ENCODE measurements at places on chromosomes 6 and 20. TPM values are rescaled to one million over a fixed set of nuclear protein-coding genes. Genes with fewer than 3 reads are reported as not detected.

LST1 gene
- not detected for total RNA-seq

HLA-DRB1 gene
- 1.6 TPM for total RNA-seq

PXDC1 gene
- total RNA-seq: 12.5 TPM

TLDC2 gene
- not detected for total RNA-seq

CLPSL1 gene
- not detected for total RNA-seq

ADGRB3 gene
- total RNA-seq: 165 TPM

PLCG1 gene
- 264 TPM for total RNA-seq

TSPO2 gene
- not detected for total RNA-seq

UCKL1 gene
- 32.9 TPM for total RNA-seq

HLA-DMB gene
- 0.31 TPM for total RNA-seq

CCR6 gene
- total RNA-seq: not detected

MAS1 gene
- 0.31 TPM for total RNA-seq

CAGE1 gene
- total RNA-seq: not detected

BMP6 gene
- 3.4 TPM for total RNA-seq
